Stimulated activated CD4-positive, alpha-beta T cell treated with anti-CD3 and anti-CD28 coated beads, Interleukin-1b, Interleukin-23, amount 100 ng/mL, for 48 hours (primary cell): ENCODE measurements at places on chromosomes 12 and 14.

GRCh38 chr12:90100579-90100978 lies 391.9 kb upstream of the ATP2B1 start:
- no peak for DNase-seq

DNA sequence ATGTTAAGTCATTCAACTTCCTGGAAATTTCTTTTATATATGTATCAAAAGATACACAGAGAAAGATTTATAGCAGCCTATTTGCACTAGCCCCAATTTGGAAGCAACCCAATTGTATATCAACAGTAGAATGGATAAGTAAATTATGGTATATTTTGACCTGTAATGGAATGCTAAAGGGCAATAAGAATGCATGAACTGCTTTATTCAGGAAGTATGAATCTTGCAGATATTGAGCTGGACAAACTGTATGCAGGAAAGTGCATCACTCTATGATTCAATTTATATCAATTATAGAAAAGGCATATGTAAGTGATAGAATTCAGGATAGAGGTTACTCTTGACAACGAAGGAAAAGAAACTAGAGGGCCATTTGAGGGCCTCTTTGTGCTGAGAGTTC lies 913.1 kb upstream of the FBXO33 start:
- DNase-seq: no peak

- DNase-seq: no peak
These were observed 1323.3 kb downstream of the LRFN5 start for GRCh38 chr14:42929806-42930480.

DNA sequence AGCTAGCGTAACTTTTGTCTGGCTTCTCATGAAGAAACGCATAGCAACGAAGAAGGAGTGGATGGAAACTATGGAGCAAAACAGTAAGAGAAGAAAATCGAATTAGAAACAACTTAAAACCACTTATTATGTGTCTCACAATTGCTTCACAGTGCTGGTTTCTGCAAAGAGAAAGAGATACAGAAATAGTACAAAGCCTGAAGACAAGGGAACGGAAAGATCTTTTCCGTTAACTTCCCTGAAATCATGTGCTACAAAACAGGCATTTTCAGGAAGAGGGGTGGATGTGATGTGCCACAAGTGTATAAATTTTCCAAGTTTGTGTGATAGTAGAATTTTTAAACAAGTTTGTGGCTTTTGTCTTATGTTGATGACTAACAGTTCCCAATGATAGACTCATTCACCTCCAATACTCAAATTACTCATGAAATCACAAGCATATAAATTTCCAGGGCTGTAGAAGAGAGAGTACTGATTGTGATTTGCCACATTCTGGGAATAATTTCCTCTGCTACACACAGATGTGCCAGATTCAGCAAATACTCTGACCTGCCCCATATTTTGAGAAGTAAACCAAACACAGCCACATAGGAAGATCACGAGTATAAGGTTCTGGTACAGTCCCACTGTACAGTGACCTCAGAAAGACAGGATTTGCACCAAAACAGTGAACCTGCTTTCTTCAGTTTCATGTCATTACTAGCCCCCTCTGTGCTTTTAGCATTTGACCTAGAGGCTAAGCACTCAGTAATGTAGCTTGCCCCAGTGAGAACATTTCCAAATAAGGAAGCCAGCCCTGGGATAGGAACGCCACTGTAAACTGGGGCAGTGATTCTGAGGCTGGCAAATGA lies 41.4 kb upstream of the PPFIA2 start:
- DNase-seq: no peak

DNA sequence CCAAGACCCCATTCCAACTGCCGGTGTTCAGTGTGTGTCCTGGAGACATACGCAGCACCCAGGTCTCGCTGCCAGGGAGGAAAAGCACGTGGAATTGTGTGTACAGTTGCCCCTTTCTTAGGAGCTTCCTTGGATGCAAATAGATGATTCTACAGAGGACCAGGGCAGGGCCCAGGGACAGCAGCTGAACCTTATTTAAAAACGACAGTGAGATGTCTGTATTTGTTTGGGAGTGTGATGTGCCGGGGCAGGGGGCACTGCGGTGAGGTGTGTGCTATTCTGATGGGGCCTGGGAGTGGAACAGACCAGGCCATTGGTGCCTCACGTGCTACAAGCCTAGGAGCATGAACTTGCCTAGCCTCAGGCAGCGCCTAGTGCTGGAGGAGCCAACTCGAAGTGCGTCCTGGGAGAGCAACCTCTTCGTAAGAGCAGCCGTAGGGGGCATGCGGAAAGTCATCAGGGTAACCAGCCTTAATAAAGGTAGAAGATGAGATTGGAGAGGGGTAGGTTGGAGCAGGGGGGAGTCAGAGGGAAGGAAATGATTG lies 98.3 kb upstream of the ESRRB start:
- no peak for DNase-seq

DNA sequence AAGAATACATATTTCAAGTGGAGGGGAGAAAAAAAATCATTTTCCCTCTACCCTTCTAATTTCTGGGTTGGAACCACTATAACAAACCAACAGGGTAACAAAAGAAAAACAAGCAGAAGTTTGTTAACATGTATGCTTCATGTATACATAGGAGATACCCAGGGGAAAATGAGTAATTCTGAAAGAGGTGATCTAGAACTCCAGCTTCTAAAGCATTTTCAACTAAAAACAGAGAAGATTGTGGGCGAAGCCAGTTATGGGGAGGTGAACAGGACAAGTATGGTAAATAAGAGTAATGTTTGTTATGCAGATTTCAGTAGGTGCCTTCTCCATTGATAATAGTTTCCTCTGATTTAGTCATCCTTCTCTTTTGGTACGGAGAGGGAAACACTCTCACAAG lies 16.7 kb downstream of the FNTB start:
- no peak for DNase-seq

- DNase-seq: no peak
These were observed 45.3 kb downstream of the ST8SIA1 start for GRCh38 chr12:22289250-22289649.

DNA sequence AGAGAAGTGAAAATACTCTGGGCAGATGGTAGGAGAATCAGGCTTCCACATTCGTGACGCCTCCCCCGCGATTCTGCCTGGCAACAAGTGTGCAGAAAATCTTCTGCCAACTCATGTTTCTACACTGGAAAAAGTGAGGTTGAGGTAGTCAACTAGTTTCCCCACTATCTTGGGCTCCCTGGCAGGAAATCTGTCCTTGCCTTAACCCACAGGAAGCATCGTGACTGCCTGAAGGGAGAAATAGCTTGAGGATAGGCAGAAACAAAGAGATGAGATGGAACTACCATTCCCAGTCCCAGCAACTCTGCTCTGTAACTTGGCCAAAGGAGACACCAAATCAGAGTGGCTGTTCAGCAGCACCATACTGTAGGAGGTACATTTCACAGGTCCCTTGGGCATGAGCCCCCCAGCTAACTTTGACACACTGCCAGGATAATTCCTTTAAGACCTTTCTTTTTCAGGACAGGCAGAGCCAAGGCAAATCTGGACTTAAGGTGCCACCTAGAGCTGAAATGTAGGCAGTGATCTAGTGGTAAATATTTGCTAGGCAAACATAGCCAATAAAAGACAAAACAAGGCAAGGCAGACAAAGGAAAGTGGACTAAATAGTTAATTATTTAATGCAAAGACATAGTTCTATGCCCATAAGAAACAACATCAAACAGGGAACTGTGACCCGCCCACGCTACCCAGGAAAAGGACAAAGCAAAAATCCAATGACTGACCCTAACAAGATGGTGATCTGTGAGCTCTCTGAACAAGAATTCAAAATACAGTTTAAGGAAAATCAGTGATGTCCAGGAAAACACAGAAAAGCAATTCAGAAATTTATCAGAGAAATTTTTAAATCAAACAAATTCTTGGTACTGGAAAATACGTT lies 205.1 kb downstream of the PTPRO start:
- no peak for DNase-seq

DNA sequence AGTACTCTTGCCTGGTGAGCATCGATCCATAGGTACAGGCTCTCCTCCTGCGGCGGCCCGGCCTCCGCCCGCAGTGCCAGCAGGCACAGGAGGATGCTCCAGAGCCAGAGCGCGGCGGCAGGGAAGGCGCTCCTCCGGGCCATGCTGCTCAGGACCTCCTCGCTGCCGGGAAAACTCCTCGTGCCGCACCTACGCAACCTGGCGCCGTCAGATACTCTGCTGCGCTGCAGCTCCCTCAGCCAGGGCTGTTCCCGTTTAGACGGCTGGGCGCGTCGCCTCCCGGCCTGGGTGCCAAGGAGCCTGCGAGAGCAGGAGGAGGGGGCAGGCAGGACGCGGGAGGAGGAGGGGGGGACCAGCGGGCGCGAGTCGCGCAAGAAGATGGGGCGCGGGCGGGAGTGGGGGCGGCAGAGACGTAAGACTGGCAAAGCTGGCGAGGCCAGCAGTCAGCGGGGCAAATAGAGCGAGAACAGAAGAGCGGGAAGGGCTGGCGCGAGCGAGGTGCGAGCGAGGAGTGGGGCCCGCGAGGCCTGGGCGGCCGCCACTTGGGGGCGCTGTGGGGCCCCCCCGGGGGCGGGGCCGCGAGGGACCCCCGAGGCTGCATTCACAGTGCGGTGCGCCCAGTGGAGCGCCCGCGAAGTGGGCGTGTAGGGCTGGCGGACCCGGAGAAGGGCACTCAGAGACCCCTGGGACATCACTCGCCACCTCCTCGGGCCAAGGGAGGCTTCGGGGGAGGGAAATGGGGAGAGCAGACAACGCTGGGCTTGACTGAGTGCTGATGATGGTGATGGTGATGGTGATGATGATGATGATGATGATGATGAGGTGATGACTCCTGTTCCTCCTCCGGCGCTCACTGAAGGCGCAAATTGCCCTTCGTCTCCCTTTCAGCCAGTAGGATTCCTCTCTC lies at the start of gene WIF1:
WIF1 (minus strand) TSS at position 257 of the 907 bp plus-strand sequence; CDS start at position 143, 114 bp downstream.
- peak; percentile 13 for DNase-seq

- DNase-seq: no peak
These were observed 531.3 kb downstream of the GALC start for GRCh38 chr14:87461704-87462103.

- DNase-seq: no peak
These were observed 217.5 kb downstream of the DPY19L2 start for GRCh38 chr12:63450816-63451215.

- no peak for DNase-seq
These were observed 300.1 kb downstream of the VRK1 start for GRCh38 chr14:97097296-97097695.

GRCh38 chr12:105092336-105092735 lies 8.1 kb upstream of the ALDH1L2 start:
- no peak for DNase-seq

DNA sequence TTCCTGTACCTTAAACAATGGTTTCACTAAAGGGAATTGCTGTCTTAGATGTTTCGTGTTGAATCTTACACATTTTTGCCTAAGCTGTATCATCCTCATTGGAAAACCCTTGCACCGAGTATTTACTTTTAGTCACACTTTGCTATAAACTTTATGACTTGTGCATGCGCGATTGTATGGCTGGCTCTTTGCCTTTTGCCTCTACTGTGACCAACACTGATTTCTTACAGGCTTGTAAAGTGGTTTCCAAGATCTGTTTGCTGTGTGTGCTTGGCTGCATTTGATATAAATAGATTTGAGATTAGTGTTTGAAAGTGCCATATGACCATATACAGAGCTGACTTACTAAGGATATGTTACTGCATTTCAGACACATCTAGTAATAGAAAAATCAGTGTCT lies 40.5 kb downstream of the RASSF3 start:
- DNase-seq: no peak

DNA sequence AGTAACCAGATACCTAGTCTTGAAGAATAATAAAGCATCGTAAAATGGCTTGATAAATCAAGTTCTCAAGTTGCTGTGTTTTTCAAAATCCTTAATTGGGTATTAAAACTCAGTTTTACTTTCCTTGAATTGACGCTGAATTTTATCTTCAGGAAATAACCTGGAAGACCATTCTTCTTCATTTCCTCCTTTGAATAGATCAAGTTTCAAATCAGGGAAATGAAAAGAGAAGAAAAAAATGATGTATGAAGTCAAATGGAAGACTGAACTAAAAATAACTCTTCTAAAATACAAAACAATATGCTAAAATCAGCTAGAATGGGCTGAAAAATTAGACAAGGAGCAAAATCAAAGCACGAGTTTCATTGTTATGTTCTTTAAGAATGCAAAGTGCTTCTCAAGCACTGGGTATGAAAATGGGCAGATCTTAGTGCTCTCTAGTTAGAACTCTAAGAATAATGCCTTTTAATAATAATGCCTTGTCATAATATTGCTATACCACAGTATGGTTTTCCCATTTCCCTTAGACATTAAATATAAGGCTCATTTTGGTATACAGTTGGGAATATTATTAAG lies 54.6 kb upstream of the CLEC14A start:
- DNase-seq: no peak

DNA sequence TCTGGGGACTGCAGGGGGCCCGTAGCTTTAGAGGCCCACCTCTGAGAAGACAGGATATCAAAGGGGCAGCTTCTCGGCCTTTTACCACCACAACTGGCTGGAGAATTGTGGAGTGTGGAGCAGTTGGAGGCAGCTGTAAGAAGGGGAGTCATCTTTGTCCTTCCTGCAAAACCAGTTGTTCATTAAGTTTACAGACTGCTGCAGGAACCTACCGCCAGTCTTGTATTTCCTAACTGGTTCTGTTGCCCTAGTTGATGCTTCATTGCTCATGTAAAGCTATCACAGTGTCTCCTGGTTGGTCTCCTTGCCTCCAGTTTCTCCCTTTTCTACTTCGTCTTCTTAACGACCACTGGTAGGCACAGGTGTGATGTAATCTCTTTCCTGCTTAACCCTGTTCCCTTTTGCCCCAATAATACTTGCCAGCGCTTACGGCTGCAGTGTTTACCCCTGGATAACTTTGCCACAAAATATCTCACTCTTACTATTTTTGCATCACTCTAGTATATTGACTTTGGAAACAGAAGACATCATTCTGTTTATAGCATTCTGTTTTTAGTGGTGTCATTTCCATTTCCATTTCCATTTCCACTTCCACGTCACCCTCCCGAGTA lies 11.9 kb downstream of the ESPL1 start:
- no peak for DNase-seq

- DNase-seq: no peak
These were observed 60.3 kb upstream of the VPS33A start for GRCh38 chr12:122326586-122326985.

DNA sequence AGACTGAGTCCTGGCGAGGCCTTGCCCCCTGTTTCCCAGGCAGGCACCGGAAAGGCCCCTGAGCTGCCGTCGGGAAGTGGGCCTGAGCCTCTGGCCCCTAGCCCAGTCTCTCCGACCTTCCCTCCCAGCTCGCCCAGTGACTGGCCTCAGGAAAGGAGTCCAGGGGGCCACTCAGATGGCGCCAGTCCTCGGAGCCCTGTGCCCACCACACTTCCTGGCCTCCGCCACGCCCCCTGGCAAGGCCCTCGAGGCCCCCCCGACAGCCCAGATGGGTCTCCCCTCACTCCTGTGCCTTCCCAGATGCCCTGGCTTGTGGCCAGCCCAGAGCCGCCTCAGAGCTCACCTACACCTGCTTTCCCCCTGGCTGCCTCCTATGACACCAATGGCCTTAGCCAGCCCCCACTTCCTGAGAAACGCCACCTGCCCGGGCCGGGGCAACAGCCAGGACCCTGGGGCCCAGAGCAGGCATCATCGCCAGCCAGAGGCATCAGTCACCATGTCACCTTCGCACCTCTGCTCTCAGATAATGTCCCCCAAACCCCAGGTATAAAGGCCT lies 10.9 kb downstream of the TNS2 start:
- DNase-seq: no peak

- DNase-seq: no peak
These were observed 13.9 kb upstream of the NR4A1 start for GRCh38 chr12:52037248-52037861.
